ENCODE measurements at places on chromosomes 1 and 21.

DNA sequence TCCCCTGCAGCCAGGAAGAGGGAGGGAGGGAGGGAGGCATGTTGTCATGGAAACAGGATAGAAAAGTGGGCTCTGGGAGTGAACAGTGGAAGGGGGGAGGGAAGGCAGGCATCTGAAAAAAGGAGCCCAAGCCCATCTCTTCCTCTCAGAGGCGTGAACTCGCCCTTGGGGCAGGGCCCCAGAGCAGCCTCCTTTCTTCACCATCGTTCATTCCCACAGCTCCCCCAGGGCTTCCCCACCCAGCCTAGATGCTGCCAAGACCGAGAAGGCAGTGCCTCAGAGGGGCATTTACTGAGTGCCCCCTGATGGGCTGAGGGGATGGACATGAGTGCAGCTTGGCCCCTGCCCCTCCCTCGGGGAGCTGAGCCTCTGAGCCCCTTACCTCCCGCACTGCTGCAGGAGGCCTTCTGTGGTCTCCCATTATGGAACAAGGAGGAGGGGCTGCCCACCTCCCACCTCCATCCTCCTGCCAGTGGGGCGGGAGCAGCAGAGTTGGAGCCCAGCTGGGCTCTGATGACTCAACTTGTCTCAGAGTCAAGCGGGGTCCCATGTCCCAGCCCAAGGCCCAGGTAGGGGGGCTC, 39.1 kb upstream of the KIF21B start:
- no peak for DNase-seq

- no peak for DNase-seq
Measured at GRCh38 chr1:211830055-211830327, 572 bp downstream of the LPGAT1 start.

DNA sequence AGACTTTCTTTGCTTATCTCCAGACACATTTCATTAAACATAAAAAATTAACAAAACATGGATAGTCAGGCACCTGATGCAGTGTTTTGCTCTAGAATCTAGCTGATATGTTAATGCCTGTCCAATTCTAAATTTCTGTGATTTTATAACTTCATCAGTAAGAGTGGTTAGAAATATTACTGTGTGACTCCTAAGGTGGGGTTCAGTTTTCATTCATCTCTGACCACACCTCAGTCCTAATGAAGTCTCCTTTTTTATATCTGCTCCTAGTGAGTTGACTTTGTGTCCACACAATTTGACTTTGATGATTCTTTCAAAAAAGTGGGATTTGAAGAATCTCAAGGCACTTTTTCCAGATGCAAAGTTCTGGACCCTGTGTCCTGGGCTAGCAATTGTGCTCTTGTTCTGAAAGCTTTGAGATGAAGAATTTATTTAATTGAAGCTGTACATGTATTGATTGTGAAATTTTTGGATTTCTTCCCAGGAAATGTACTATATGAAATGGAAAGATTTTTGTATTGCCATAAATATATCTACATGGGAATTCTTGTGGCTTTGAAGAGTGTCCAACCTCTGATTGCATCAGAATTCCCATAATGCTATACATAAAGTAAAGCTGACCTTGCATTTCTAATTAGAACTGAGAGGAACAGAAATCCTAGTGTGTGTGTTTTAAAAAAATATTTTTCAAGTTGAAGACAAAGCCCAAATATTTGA, 111.2 kb downstream of the GIPC2 start:
- peak; percentile 87 for DNase-seq

DNA sequence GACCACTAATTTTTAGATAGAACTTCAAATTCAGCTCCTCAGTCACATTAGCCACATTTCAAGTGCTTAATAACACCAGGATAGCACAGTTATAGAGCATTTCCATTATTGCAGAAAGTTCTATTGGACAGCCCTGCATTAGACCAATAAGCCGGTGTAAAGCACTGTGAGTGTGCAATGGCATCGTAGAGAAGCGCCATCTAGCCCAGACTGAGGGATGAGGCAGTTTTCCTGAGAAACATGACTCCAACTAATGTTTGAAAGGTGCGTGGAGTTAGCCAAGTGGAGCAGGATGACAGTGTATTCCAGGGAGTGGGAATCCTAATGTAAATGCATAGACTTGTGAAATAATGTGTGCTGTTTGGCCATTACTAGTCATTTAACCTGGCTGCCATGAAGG, 7.7 kb downstream of the RPE65 start:
- DNase-seq, result no peak

DNA sequence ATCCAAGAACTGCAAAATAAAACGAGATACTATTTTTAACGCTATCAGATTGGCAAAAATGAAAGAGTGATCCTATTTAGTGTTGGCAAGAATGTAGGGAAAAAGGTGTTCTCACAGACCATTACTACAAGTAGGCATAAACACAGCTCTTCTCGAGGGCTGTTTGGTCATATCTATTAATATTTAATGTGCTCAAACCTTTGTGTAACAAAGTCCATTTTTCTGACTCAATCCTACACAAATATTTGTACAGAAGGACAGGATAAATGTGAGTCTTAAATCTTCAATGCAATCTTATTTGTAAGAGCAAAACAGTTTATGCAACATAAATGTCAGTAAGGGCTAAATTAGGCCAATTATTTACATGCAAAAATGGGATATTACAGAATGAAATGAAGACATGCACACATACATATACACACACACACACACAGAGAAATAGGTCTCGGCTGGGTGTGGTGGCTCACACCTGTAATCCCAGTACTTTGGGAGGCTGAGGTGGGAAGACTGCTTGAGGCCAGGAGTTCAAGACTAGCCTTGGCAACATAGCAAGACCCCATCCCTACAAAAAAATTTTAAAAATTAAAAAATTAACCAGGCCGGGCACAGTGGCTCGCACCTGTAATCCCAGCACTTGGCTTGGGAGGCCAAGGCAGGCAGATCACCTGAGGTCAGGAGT, 17.7 kb downstream of the DHCR24 start:
- DNase-seq, result no peak

GRCh38 chr1:46539972-46540371, 11.5 kb downstream of the KNCN start:
- DNase-seq, result peak; percentile 69

DNA sequence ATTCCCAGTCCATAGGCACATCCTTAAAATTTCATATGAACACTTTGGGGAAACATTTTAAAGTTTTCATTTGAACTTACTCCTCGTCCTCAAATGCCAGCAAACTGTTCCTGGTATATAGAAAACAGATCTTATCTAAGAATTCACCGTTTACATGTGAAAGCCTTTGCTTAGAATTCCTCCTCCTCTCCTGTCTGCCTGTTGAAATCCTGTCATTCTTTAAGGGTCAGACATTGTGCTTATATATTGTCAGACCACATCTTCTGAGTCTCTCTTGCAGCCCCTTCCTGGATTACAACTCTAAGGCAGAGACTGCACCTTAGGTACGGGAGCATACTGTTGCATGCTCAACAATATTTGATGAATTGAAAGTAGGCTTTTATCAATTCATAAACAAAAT, 239.7 kb downstream of the SMYD3 start:
- DNase-seq, result no peak
